ENCODE measurements at places on chromosomes 6 and 20.
A peak's percentile ranks its signal among the peaks of the same experiment; 100 is the strongest.

GRCh38 chr20:15734052-15734451 is 839.2 kb downstream of the KIF16B start:
- no peak for DNase-seq

GRCh38 chr20:43987531-43987930 is 72.9 kb downstream of the TOX2 start:
- no peak for DNase-seq

DNA sequence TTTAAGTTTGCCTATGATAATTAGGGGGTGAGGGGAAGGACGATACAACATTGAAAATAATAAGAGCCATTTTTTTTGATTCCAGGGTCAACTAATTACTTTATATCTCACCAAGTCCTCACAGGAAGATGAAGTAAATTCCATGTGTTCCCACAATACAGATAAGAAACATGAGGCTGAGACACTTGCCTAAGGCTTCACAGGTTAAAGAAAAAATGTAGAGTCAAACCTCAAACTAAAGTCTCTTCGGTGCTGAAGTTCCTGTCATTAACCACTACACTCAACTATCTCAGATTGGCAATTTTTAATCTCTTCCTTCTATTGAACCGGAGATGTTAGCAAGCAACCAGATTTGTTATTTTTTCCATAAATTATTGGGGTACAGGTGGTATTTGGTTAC is 33.0 kb downstream of the MRAP2 start:
- no peak for DNase-seq

GRCh38 chr6:95364016-95364604 is 213.2 kb upstream of the MANEA start:
- DNase-seq = no peak

- no peak for DNase-seq
These were observed 105.8 kb downstream of the UTRN start for GRCh38 chr6:144390886-144391285.

DNA sequence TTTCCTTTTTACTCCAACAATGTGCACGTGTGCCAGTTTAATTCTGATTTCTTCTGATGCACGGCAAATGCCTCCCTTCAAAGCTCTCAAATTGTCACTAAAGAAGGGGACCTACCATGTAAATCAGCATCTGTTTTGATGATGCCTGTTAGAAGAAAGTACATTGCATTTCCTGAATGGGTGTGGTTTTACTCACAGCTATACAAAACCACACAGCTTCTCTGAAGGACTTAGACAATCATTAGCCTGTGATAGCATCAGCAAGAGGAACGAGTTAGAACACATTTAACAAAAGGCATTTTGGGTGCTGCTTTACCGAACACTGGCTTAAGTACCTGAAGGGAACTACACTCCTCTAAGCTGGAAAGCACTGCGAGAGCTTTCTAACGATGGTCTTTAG is 109.4 kb downstream of the ATXN1 start:
- DNase-seq = no peak

- DNase-seq = no peak
These were observed 1042.4 kb upstream of the FLRT3 start for GRCh38 chr20:15379681-15380296.

DNA sequence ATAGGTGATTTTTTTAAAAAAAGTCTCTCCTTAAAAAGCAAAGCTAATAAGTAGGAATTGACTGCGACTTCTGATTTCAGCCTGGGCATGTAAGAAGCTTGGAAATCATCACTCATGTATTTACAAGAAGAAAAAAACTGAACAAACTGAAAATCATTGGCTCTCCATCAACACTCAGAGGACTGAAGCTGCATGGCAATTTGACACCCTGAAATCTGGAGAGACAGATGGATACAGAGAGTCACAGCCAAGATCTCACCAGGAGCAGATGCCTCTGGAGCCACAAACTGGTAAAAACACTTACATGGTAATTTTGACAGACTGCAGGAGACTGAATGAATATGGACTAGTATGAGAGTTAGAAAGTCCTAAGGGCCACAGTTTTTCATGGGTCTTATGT is 191.2 kb upstream of the TCF21 start:
- no peak for DNase-seq

DNA sequence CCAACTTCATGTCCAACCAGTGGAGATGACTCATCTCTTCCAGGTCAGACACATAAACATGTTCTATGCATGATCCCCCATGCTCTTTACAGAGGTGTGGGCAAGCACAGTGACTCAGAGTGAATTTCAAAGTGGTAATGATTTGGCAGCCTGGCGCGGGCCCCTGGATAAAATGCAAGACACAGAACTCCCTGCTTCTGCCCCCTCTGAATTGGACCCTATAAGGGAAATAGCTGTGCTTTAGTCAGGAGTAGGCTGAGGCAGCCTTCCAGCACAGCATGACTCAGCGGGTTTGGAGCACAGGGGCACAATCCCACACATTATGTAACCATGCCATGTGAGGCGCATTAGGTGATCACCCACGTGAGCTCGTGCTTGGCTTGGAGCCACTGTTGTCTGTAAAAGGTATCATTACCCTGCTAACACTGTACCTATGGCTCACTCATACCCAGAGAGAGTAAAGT is 127.4 kb downstream of the C6orf118 start:
- DNase-seq = no peak

GRCh38 chr6:117706504-117706903 is 31.2 kb downstream of the NUS1 start:
- DNase-seq = no peak

- DNase-seq = no peak
These were observed 8.0 kb downstream of the RIPK1 start for GRCh38 chr6:3076320-3076719.

- DNase-seq = no peak
These were observed 74.8 kb downstream of the JARID2 start for GRCh38 chr6:15320693-15321092.

- DNase-seq = peak; percentile 77
These were observed at the start of gene RNF114 for GRCh38 chr20:49936153-49937026. TSS of gene RNF114 (plus strand) at chr20:49936397. CDS start at chr20:49936413, 16 bp downstream.

GRCh38 chr6:96468681-96469224 is 52.9 kb upstream of the UFL1 start:
- no peak for DNase-seq

GRCh38 chr6:117264692-117265409 is 507 bp upstream of the VGLL2 start:
- no peak for DNase-seq

DNA sequence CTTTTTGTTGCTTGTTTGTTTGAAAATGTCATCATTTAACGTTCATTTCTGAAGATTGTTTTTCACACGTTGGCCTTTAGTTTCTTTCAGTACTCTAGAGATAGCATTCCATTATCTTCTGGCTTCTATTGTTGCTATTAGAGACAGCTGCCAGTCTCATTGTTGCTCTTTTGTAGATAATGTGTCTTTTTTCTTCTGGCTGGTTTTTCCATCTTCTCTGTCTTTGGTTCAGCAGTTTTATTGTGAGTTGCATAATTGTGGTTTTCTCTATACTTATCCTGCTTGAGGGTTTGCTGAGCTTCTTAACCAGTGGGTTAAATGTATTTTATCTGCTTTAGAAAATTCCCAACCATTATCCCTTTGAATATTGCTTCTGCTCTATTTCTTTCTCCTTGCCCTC is 23.2 kb upstream of the AIG1 start:
- no peak for DNase-seq

DNA sequence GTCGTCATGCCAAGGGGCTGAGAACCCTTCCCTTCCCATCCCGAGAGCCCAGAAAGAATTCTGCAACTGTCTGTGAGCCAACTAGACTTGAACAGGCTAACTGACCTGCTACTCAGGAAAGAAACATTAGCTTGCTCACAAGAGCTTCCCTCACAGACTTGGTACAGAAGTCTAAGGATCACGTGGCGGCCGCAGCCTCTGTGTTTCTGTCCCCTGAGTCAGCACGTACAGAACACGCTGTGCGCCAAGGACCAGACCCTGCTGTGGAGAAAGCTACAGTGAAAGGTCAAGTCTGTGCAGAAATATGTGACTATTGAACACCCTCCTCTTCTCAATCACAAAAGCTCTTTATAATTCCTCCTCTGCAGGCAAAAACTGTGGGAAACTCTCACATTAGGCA is 151.3 kb upstream of the QKI start:
- no peak for DNase-seq

DNA sequence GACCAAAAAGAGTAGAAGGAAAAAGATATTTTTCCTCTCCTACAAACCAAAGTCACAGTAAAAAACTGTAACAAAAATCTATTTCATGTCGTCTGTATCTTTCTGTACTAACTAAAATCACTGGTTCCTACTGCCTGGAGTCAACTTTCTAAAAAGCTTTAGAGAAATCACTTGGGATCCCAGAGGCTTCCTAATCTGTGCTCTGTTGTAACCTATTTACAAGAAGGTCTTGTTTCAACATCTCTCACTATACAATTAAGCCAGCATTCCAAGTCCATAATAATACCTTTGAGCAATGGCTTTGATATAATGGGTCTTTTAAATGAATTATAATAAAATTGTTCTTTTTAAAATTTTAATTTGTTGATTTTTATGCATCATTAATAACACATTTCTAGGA is 20.4 kb downstream of the RAB23 start:
- no peak for DNase-seq

DNA sequence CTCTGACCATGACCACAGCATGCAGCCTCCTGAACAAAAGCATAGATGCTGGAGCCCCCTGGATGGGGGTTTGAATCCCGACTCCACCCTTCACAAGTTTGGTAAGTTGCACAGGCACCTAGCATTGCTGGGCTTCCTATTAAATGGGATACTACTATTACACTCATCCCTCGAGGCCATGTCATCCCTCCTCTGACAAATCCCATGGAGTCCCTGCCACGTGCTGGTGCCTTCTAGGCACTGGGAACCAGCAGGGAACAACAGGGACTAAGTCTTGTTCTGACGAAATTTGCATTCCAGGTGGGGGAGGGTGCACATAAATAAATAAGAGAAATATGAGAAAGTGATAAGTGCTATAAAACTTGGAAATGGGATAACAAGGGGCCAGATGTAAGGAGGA is 15.3 kb upstream of the SIRPA start:
- DNase-seq = no peak

DNA sequence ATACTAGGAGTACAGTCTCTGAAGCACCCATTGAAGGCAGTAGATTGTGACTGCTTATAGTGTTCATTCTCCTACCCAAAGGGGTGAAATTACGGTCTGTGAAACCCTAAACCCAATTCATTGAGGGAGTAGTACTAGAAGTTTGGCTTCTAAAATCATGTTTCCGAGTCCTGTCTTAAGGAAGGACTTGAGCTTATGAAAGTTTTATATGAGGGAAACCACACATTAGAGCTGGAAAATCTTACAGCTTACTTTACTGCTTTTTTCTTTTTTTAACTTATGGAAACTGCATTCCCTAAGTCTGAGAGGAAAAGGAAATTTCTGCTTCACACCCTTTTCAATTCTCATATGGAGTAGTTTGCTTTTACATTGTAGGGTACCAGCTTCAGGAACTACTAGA is 38.4 kb upstream of the PRIM2 start:
- no peak for DNase-seq

DNA sequence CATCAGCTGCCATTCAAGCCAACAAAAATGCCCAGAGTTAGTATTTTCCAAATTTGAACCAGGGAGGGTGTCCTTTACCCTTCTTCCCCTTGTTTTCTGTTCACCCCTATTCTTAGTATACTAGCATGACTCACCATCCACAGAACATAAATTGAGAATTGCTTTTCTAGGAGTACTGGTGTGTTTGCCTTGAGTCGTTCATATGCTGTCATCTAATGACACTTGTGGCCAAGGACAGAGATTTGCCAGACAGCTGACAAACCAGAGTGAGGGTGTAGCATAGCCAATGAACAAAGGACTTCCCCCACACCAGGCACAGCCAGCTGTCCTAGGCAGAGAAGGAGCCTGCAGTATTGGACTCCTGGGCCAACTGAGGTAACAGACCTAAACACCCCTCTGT is 62.2 kb downstream of the FILIP1 start:
- no peak for DNase-seq

DNA sequence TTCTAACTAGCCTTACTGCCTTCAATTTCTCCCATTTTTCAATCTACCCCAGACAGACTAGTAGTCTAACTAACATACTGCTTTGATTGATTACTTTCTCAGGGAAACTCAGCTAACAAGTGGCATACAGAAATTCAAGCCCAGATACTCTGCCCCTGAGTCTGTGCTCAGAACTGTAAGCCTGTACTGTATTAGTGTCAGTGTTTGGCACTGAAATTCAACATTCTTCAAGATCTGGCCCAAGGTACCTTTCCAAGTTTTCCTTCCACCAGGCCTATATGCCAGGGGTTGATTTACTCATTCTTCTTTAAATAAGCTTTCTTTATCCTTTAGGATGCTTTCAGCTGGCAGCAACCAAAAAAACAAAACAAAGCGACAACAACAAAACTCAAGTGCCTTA is 433.2 kb upstream of the MARCKS start:
- no peak for DNase-seq

DNA sequence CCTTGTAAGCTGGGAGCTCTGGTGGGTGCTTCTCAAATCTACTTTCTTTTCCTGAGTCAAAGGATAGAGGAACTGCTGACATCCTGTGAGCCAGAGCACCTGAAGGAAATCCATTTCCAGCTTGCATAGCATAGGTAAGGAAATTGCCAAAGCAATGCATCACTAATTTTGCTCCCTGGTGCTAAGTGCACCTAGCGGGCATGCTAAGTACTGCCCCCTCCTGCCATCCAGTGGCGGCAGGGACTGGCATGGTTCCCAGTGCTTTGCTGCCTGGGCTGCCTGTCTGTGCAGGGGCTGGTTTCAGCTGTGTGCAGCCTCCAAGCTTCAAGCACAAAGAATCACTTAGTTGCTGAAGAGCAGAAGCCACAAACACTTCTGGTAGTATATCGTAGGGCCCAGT is 63.9 kb downstream of the FARS2 start:
- no peak for DNase-seq

- DNase-seq = no peak
These were observed 146.1 kb downstream of the TTLL2 start for GRCh38 chr6:167470836-167471547.

DNA sequence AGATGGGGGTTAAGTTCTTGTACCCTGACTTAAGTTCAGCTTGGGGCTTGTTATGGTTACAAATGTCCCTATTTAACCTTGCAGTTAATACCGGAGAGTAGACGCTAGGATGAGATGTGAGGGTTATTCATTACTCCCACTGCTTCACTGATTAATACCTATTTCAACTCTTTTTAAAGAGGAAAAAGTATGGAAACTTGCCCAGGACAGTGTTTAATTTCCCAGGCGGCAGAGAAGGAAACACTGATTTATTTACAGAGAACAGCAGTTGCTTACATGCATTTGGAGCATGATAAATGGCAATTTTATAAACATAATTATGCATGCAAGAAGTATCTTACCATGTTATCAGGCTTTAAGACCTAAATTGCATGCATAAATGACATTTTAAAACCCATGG is 137.7 kb downstream of the RCAN2 start:
- DNase-seq = no peak

DNA sequence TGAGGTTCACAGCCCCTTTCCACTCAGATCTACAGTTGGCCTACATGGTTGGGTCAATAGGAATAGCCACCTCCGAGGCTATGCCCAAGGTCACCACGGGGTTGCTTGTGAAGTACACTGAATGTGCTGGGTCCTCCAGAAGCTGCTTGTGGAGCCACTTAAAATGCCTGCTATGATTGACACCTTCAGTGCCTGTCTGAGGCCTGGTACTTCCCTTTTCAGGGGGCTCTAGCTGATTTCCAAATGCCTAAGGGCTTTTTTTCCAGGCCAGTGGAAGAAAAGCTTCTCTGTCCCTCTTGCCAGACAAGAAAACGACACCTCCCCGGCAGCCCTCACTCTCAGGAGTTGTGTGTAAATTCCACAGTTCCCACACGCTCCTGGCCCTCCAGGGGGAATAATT is 6.3 kb upstream of the NXT1 start:
- no peak for DNase-seq

- no peak for DNase-seq
These were observed 11.7 kb downstream of the UST start for GRCh38 chr6:148758492-148758891.
